ENCODE measurements at places on chromosomes 13 and 19.

GRCh38 chr13:50898338-50898737, 11.3 kb upstream of the RNASEH2B start:
- DNase-seq = no peak

DNA sequence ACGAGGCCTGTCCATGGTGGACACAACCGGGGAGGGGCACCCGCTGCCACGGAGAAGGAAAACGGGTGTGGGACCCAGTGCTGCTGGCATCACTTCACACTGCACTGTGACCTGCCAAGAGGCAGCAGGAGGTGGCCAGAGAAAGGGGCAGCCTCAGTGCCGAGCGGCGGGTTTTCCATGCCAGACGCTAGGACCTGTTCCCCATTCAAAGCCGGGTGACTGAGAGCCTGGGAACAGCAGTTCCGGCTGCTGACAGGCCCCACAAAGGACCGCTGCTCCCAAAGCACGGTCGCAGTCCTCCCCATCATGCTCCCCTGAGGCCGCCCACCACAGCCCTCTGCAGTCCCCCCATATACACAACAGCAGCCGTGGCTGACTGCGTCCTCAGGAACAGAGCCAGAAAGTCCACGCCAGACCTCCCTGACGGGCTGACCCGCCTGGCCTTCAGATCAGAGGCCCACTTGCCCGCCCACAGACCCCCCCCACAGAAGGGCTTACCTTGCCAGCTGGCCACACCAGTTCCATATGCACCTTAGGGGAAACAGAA, 5.4 kb downstream of the AKAP8 start:
- DNase-seq = no peak

DNA sequence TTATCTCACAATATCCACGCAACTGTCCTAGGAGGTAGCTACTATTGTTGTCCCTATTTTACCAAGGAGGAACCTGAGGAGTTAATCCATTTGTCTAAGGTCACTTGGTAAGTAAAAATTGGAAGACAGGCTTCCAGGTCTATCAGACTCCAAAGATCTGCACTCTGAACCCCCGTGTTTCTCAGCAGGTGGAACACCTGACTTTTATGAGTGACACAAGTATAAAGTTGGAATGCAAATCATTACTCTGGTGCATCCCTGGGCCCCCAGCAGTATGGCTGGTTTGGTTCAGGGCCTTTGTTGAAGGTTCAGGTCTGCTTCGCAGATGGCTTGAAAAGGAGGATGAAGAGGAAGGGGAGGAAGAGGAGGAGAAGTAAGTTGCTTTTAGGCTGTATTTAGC, 46.0 kb downstream of the RGCC start:
- no peak for DNase-seq

DNA sequence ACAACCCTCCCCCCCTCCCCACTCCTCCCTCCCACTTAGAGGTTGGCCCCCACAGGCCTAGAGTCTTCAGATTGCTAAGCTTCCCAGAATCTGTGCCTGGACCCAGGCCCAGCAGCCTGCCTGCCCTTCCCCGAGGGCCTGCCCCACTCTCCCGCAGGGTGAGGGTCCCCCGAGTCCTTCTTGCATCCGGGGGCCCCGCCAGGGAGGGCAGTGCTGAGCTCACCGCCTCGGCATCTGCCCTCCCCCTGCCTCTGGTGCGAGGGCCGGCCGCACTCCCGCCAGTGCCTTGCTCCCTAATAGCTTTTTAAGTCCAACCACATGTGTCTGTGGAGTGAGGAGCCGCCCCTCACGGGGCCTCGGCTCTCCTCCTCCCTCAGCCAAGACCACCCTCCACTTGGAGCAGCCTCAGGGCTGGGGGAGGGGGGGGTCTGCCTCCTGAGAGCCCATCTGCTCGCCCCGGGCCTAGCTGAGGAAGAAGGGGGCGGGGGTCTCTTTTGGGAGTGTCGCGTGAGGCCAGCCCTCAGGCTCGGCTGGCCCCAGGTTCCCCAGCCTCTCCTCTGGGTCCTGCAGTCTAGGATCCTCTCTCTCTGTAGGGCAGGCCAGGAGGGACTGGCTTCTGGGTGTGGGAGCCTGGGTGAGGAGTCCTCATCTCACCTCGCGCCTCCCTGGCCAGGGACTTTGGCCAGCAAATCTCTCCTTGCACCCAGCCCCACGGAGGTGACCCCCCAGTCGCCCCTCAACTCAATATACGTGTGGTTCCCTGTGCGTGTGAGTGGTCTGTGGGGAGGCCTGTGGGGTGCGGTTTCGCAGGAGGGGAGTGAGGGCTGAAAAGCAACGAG, 47.2 kb downstream of the LYL1 start:
- DNase-seq = no peak

- DNase-seq = no peak
These were observed 955 bp upstream of the ZNF709 start for GRCh38 chr19:12485571-12485970.

DNA sequence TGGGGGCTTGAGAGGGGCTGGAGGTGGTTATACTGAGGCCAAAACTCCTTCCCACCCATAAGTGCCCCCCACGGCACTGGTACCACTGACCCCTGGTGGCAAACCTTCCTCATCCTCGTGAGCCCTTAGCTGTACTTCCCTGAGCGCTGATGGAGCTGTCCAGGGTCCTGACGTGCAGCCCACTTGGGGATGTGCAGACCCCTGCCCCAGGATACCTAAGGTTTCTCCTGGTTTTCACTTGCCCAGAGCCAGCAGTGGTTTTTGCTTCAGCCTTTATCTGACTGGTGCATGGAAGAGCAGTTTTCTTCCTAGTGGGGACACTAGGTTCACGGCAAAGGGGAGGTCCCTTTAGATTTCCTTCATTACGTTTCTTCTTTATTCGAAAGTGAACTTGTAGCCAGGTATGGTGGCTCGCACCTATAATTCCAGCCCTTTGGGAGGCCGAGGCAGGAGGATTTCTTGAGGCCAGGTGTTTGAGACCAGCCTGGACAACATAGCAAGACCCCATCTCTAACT, 28.7 kb upstream of the KCTD15 start:
- DNase-seq = no peak

GRCh38 chr19:5430237-5430636, 25.0 kb upstream of the ZNRF4 start:
- DNase-seq = no peak

DNA sequence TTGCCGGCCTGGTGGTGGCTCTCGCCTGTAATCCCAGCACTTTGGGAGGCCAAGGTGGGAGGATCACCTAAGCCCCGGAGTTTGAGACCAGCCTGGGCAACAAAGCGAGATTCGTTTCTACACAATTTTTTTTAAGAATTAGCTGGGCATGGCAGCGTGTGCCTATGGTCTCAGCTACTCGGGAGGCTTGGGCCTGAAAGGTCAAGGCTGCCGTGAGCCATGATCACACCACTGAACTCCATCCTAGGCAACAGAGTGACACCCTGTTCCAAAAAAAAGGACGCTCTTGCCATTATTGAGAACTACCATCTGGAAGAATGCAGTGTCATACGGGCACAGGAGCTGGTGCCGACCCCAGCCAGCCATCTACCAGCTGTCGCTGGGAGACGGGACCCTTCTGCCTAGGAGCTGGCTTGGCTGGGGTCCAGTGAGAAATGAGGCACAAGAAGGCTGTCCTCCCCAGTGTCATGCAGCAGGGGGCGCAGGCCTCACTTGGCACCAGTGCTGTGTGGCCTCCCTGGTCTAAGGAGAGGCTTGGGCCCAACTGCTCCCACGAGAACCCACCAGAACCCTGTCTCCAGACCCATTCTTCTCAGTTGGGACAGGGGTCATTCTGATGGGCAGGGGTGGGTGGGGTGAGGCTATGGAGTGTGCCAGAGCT, 12.2 kb upstream of the RELB start:
- peak; percentile 57 for DNase-seq

DNA sequence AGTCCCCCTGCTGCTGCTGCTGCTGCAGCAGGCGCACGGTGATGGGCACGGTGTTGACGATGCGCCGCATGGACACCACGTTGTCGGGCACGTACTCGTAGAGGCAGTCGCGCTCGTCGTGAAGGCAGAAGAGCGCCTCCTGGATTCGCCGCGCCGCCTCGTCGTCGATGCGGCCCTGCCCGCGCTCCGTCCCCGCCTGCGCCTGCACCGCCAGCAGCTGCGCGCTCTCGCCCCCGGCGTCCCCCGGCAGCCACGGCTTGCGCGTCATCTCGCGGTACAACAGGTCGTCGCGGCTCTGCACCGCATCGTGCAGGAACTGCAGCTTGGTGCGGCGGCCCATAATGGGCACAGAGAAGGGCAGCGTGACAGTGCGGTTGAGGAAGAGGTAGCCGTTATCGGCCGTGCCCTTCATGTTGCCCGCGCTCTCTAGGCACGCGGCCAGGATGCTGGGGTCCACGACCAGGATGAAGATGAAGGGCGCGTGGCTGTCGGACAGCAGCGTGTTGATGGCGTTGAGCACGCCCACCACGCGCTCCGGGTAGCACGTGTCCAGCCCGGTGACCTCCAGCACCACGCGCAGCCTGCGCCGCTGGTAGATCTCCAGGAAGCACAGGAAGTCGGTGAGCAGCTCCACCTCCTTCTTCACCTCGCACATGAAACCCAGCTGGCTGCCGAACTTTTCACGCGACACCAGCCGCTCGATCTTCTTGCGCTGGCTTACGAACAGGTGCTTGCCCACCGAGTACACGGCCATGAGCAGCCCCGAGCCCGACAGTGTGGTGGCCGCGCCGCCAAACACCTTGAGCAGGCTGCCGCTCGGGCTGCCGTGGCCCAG, 8.1 kb downstream of the NKPD1 start:
- peak; percentile 28 for DNase-seq

- DNase-seq = no peak
These were observed 59.9 kb downstream of the ABCC4 start for GRCh38 chr13:95241321-95241720.

- DNase-seq = peak; percentile 37
These were observed 8.5 kb downstream of the TBC1D4 start for GRCh38 chr13:75473468-75473867.

- no peak for DNase-seq
These were observed 40.3 kb upstream of the SGCG start for GRCh38 chr13:23140492-23140891.

- no peak for DNase-seq
These were observed 122.3 kb downstream of the RBM26 start for GRCh38 chr13:79283742-79284141.

GRCh38 chr13:86710896-86711295, 911.7 kb upstream of the SLITRK6 start:
- DNase-seq = no peak

Data from inflammatory macrophage treated with lipopolysaccharide for 4 hours (primary cell).